ENCODE measurements at places on chromosomes 6 and 20.

DNA sequence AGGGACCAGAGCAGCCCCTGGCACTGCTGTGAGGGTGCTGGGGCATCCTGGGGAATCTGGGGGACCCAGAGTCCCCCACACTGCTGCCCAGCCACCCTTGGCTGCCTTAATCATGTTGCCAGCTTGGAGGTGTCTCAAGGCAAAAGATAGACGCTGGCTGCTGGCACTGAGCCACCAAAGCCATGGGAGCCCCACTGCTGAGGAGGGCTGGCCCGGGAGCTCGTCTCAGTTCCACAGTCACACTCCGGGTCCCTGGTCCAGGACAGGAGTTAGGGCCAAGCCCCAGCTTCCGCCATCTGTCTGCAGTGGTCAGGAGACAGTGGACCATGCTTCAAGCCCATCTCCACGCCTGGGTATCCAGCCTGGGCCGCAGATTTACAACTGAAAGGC is 41.0 kb upstream of the HMGA1 start:
- DNase-seq = no peak

DNA sequence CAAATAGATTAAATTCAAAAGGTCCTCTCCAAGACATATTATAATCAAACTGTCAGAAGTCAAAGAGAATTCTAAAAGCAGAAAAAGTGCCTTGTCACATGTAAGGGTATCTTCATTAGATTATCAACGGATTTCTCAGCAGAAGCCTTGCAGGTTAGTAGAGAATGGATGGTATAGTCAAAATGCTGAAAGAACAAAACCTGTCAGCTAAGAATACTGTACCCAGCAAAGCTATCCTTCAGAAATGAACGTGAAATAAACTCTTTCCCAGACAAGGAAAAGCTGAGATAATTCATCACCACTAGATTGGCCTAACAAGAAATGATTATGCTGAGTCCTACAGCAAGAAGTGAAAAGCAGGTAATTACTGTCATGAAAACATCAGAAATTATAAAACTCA is 92.9 kb downstream of the STXBP5 start:
- DNase-seq = no peak

DNA sequence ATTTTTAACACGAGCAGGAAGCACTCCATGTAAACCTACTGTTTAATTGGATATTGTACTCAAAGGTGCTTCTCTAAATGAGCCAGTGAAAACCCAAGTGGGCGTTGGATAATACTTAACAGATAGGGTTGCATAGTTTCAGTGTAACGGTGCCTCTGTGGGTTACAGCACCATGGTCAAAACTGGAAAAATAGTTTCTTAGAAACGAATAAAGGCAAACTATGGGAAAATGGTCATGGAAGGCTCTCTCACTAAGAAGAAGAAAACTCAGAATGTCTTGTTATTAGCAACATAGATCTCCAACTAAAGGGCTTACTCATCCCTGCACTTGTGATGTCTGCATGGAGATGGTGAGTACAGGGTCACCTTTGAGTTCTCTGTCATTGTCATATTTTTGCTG is 59.1 kb upstream of the NEDD9 start:
- DNase-seq = no peak

- no peak for DNase-seq
These were observed 31.1 kb downstream of the ARFGEF2 start for GRCh38 chr20:48952656-48953055.

- DNase-seq = no peak
These were observed 4.4 kb upstream of the MUC21 start for GRCh38 chr6:30979141-30979540.

DNA sequence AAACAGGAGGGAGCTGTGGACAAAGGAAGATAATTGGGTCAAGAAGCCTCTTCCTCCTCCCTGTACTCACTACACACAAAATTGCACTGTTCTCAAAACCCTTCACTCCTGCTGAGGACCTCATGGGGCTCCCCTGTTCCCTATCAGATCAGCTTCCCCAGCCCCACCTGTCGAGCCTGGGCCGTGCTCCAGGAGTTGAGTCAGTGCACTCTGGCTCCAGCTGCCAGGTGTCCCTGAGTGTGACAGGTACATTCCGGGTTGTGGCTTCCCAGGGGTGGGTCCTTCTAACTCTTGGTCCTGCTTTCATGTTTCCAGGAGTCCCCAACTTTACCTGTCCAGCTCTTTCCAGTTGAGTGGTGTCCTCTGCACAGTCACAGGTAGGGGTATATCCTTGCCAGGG is 8.4 kb downstream of the RAB5IF start:
- no peak for DNase-seq

DNA sequence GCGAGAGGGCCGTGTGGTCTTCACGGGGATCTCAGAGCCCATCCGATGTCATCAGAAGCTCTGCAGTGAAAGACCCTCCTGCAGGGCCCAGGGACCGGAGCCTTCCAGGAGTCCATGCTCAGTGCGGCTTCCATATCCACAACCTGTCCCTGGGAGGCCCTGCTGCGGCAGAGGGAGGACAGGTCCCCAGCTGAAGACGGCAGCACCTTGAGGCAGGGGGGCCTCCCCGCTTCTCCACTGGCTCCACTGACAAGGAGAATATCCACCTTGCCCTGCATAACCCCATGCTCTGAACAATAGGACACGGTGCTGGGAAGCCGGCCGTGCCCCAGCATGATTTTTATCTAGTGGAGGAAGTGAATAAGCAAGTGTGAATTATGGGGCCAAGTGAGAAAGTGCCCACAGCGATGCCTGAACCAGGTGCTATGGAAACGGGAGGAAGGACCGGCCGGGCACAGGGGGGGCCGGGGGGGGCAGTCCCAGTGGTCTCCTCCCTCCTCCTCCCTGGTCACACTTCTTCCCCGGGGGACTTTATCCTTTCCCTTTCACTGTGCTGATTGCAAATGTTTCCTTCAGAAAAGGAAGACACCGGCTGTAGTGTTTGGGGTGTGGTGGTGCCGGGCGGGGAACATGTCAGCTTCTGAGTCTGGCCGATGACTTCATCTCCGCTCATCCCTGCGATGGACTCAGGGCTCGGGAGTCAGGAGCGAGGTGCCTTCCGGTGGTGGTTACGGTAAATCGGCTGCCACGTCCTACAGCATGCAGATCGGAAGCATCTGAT is 225.1 kb downstream of the ERMARD start:
- DNase-seq = no peak

DNA sequence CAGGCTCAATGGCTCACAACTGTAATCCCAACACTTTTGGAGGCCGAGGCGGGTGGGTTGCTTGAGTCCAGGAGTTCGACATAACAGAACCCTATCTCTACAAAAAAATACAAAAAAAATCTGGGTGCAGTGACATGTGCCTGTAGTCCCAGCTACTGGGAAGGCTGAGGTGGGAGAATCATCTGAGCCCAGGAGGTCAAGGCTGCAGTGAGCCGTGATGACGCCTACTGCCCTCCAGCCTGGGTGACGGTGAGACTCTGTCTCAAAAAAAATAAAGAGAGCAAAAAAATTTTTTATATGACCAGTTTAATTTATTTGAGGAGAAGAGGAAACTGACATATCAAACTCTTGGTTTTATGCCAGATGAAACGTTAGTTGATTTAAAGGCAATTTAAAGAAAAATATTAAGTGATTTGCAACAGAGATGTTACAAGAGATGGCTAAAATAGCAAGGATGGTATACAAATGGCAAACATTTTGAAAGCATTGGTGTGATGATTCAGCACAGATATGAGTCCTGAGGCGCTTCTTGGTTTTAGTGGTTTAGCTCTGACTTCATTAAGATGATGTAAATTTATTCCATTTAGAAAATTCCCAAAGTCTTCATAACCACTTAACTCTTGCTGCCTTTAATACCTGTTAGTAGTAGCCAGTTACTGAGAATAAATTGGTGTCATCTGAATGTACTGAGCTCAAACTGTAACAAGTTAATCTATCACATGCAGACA is 17.7 kb downstream of the GTF2H5 start:
- DNase-seq = no peak

GRCh38 chr20:48740712-48741111 is 87.1 kb downstream of the PREX1 start:
- DNase-seq = no peak

GRCh38 chr20:9581509-9581908 is 67.1 kb downstream of the LAMP5 start:
- no peak for DNase-seq

GRCh38 chr6:73798592-73798991 is 102.6 kb downstream of the CD109 start:
- peak; percentile 20 for DNase-seq

DNA sequence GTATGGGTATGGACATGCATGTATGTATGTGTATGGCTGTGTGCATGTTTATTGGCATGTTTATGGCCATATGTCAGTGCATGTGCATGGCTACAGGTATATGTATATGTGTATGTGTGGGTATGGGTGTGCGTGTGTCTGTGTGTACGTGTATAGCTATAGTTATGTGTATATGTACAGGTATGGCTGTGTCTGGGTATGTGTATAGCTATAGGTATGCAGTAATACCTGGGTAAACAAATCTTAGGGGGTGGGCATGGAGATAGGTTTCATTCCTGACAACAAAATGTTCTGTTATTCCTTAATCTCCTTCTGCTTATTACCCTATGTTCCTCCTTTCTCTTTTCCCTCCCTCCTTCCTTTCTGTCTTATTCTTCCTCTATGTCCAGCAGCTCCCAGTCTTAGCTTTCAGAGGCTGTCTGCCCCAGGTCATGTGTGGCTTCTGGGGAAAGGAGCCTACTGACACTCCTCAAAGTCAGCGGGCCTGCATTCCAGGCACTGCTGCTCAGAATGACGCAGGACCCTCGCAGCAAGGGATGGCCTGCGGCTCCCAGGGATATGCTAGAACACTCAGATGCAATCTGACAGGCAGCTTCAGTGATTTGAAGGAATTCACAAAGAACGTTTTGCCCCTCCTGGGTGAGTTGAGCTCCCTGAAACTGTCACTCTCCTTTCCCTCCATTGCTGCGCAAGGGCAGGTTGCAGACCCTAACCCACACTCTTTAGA is 139.3 kb upstream of the PHACTR1 start:
- DNase-seq = no peak

DNA sequence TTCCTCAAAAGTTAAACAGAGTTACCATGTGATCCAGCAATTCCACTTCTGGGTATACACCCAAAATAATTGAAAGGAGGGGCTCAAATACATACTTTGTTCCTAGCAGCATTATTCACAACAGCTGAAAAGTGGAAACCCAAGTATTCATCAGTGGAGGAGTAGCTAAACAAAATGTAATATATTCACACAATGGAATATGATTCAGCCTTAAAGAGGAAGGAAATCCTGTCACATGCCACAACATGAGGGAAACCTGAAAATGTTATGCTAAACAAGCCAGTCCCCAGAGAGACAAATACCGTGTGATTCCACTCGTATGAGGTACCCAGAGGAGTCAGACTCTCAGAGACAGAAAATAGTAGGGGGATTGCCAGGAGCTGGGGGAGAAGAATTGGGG is 44.5 kb downstream of the PXDC1 start:
- DNase-seq = no peak

DNA sequence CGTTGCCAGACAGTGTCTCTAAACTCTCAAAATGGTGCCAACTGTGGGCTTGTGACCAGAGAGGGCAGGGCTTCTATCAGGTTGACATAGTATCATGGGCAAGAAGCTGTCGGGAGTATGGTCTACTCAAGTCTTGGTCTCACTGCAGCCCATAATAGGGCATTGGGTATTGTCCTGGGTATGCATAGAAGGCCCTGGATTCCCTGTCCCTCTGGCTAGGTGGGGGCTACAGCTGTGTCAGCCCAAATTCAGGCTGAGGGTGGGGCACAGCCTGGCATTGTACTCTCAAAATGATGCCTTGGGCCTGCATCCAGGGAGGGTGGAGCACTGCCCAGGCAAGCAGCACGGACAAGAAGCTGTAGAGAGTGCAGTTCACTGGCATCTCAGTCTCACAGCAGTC is 408.8 kb upstream of the MAN1A1 start:
- DNase-seq = no peak
